Activated CD8-positive, alpha-beta memory T cell treated with anti-CD3 and anti-CD28 coated beads for 4 hours (primary cell): ENCODE measurements at places on chromosomes 6 and 20.

GRCh38 chr6:67935976-67936477, 699.1 kb upstream of the ADGRB3 start:
- no peak for DNase-seq

- no peak for DNase-seq
Observed at GRCh38 chr6:166308033-166308768, at the start of gene PRR18. Gene PRR18 (minus strand): TSS chr6:166308392. CDS start chr6:166308142, 250 bp downstream.

DNA sequence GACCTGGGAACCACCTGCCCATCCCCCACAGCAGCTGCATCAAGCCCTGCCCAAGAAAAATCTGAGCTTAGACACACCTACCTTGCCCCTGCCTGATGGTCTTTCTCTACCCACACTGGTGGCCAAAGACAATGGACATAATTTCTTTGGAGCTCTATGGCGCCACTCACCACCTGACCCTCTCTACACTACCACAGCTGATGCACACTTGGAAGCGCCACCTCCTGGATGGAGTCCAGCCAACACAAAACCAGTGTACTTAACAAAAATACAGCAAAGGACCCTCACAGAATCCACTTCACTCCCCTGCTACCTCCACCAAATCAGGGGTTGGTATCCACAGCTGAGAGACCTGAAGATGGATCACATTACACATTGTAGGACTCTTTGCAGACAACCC, 39.7 kb upstream of the CLVS2 start:
- no peak for DNase-seq

DNA sequence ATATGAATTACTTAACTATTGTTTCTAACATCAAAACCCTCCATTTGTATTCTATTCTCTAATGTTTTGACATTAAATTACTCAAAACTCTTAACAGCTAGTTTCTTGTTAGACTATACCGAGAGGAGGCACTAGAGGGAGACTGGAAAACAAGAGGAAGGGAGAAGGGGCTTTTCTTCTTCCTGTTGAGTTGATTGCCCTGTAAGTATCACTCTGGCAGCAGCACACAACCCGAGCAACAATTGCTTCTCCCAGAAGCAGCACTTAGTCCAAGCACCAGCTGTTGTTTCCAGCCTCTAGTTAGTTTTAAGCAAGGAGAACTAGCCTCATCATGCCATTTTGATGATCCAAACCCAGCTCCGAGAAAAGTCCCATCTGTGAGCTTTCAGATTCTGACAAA, 603.8 kb downstream of the PRKN start:
- no peak for DNase-seq

GRCh38 chr20:63007360-63007645, 539 bp upstream of the BHLHE23 start:
- no peak for DNase-seq

DNA sequence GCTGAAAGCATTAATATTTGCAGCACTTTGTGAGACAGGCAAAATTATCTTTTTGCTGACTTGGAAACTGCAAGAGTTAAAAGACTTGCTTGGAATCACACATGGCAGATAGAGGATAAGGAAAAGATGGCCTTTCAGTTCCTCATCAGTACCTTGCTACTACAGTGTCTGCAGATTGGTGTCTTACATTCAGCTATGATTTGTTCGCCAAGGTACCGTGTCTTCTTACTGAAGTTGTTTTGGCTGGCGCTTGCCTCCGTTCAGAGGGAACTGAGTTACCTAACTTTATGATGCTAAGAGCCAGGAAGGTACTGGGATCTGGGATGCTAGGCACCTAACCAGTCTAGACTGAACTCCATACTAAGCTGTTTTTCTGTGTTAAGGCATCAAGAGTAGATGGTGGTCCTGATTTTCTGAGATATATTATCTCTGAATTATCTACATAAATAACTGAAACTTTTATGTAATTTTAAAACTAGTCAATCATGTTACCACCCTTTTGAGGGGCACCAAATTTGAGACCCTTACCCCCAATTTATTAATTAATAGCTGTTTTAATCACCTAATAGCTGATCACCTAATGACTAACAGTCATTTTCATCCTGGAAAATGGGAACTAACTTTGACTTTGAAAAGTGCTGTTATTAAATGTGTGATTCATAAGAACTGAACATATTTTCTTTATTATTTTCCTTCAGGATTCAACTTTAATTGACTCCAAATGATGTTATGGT, 2.5 kb downstream of the WTAP start:
- DNase-seq, result no peak

DNA sequence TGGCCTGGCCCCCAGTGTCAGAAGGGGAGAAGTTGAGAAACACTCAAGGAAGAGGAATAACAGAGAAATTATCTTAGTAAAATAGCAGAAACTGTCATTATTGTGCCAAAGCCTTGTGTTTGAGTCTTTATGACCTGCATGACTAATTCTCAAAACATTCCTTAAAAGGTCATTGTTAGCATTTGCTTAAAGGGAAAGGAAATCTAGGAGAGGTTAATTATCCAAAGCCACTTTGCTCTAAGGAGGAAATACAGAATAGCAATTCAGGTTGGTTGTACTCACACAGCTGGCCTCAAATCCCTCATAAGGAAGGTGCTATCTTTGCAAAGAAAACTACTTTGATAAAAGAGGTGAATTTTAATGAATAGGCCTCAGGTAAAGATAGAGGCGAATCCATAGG, 516.7 kb downstream of the CBLN4 start:
- no peak for DNase-seq

- no peak for DNase-seq
Observed at GRCh38 chr6:53898026-53898795, 103.4 kb downstream of the LRRC1 start.

DNA sequence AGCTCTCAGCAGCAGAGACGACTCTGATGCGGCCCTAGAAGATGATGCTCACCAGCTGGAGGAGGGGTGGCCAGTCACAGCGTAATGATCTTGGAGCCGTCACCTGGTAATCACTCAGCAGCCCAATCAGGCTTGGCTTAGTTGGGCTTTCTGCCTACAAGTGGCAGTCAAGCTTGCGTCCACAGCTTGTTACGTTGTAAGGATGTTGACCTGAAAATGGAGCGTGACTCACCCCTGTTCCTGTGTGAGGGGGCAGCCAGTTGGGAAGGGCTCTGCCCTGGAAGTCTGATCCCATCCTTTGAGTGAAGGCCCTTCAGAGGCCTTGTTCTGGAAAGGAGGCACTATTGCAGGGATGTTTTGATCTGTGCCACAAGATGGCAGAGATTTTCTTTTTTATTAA, 49.8 kb downstream of the SPATA2 start:
- no peak for DNase-seq

DNA sequence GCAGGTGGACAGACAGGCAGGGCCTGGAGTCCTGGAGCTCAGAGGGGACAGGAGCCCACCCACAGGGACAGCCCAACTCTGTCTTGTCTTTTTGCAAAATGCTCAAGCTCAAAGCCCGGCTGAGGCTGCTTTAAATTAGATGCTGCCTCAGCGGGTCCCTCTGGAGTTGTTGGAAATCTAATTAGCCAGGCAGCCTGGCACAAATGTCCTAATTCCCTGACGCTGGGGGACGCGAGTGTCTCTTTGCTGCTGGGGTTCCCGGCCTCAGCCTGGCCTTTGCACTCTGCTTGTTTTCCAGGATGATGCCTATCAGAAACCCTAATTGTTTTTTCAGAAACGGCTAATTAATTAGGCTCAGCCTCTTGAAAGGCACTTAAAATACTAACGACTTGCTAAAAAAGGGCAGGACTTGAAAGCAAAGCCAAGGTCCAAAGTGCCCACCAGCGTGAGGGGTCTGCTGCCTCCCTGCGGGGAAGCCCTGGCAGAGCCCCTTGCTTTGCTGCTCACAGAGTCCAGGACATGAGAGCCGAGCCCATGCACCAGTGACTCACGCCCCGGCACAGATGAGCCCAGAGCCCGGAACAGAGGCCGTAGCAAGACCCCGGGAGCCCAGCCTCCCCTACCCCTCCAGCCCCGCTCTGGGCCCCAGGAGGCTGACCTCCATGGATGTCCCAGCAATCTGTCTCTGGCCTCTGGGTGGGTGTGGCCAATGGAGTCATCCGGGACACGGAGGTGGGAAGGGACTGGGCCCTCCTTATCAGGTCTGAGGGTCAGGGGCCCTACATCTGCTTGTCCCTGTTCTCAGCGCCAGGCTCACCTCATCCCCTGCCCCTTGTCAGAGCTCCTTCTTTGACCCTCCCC, 46.0 kb upstream of the BHLHE23 start:
- DNase-seq, result no peak

GRCh38 chr6:158073776-158074175, 92.1 kb downstream of the SYNJ2 start:
- no peak for DNase-seq

GRCh38 chr6:110615722-110616121, 139.3 kb upstream of the SLC22A16 start:
- DNase-seq, result no peak

DNA sequence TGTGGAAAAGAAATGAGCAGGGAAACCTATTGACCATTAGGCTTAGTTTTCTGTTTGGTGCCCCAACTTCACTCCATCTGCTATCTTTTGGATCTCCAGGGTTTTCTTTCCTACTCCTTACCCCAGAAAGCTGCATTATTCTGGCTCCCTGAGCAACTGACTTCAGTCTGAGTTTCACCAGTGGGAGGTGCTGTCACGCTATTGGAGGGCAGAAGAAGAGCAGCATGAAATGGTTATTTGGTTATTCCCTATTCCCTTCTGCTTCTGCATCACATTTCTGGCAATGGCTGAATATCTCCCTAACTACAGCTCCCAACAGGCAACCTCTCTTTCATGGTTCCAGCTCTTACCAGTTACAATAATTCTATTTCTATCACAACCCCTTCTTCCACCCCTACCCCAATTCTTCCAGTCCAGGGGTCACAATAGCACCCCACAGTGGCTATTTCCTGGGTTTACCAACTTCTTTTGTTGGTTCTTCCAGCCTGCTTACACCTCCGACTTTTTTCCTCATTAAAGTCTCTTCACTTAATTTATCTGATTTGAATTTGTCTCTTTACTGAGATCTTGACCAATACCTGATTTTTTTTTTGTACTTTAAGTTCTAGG, 311.5 kb downstream of the PLCB1 start:
- no peak for DNase-seq

DNA sequence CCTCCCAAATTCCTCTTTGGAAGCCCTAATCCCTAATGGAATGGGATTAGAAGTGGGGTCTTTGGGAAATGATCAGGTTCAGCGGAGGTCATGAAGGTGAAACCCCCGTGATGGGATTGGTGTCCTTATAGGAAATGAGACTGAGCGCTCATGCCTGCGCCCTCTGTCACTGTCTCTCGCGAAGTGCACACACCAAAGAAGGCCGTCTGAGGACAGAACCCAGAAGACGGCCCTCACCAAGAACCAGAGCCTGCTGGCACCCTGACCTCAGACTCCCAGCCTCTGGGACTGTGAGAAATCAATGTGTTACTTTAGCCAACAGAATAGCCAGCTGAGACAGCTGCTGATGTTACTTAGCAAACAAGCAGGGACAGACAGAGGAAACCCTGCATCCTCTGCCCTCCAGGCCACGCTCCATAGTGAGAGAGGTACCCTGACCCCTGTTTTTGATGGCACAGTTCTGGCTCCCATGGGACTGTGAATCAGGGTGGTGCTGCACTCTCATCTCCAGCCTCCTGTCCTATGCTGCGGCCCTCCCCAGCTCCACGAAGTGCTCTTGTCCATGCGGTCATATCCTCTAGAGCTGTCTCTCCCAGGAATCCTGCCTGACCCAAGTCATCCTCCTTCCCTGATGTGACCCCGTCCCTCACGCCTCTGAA, 369.3 kb downstream of the ZFAND3 start:
- DNase-seq, result no peak

DNA sequence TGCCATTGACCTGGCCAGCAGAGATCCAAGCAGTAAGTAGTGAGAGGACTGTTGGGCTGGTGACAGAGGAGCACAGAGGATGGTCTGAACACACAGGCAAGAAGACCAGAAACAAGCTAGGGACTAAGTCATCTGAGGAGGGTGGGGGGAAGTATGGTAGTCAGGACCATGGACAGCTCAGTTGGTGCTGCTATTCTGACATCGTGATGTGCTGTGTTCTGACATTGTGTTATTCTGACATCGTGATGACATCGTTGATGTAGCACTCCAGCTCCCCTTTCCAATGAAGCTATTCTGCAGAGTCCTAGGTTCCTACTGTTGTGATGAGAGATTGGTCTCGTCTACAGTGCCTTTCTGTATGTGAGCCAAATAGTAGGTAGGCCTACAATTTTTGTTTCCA, 28.7 kb downstream of the CFAP206 start:
- DNase-seq, result peak; percentile 16

DNA sequence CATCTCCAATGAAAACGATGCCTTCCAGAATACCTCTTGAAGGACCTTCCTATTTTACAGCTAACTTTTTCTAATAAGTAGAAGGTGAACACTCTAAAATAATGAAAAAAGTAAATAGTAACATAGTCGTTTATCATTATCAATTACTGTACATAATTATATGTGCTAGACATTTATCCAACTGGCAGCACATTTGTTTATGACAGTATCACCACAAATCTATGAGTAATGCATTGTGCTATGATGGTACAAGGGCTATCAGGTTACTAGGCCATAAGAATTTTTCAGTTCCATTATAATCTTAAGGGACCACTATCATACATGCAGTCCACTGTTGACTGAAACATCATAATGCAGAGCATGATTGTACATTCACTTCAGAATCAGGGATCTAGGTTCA, 68.4 kb downstream of the ATG5 start:
- DNase-seq, result no peak

DNA sequence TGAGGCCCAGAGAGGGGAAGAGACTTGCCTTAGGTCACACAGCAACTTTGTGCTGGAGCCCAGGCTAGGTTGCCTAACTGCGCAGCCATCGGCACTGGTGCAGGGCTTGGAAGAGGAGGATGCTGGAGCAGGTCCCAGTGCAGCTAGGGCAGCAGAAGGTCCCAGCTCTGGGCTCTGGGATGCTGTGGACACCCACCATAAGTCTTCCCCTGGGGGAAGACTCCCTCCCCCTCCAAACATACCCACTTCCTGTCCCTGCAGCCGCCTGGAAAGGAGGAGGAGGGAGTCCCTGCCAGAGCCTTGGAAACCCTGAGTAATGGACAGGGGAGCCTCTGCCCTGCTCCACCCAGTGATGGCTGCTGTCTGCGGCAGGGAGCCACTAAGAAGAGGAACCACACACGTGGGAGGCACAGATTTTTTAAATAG, 93.6 kb downstream of the NCR2 start:
- DNase-seq, result no peak

DNA sequence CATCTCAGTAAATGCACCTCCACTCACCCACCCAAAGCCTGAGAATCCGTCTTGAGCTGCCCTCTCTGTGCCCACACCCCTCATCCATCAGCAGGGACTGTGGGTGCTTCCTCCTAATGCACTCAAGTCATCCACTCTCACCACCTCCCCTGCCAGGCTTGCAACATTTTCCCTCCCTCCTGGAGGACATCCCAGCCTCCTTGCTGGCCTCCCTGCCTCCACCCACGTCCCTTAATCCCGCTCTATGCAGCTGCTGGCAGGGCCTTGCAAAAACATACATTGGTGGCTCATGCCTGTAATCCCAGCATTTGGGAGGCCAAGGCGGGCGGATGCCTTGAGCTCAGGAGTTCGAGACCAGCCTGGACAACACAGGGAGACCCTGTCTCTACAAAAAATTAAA, 15.6 kb upstream of the SRC start:
- DNase-seq, result no peak

GRCh38 chr6:56459030-56459805, 183.5 kb downstream of the DST start:
- no peak for DNase-seq

GRCh38 chr20:50744143-50744792, 12.9 kb downstream of the PARD6B start:
- no peak for DNase-seq

- no peak for DNase-seq
Observed at GRCh38 chr6:21219241-21219640, 374.3 kb upstream of the SOX4 start.
